Activated CD4-positive, alpha-beta T cell treated with anti-CD3 and anti-CD28 coated beads for 24 hours (primary cell): ENCODE measurements at places on chromosomes 2 and 18.

GRCh38 chr2:9836074-9836473 is 7.2 kb upstream of the TAF1B start:
- no peak for DNase-seq

DNA sequence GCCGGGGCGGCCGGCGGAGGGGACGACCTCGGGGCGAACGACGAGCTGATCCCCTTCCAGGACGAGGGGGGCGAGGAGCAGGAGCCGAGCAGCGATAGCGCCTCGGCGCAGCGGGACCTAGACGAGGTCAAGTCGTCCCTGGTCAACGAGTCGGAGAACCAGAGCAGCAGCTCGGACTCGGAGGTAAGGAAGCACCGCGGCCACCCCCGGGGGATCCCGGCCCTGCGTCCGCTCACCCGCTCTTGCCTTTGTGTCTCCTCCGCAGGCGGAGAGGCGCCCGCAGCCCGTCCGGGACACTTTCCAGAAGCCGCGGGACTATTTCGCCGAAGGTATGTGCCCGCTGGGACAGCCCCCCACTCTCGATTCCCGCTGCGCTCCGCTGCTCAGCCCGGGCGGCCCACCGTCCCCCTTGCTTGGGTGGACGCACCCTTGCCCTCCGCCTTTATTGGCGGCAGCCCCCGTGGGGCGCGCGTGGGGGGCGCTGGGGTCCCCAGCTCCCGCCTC is 611 bp downstream of the TCF7L1 start:
- no peak for DNase-seq

GRCh38 chr2:215870986-215871385 is 142.4 kb downstream of the MREG start:
- no peak for DNase-seq

DNA sequence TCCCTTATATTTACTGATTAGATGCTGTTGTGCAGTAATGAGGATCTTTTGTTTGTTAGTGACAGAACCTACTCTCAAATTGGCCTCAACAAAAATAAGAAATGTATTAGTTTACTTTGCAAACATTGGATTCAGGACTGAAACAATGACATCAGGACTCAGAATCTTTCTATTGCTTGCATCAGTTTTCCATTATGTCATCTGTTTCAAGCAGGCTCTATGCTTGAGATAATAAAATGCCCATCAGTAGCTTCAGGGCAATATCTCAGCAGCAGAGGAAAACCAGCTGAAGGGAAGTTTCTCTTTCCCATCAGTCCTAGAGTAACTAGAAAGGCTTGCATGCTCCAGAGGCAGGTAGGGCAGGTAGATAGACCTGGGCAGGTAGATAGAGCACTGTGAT is 375.5 kb upstream of the SLC8A1 start:
- DNase-seq = no peak

GRCh38 chr2:57908736-57909161 is 137.9 kb upstream of the VRK2 start:
- no peak for DNase-seq

GRCh38 chr2:11701751-11702301 is 31.8 kb upstream of the NTSR2 start:
- no peak for DNase-seq

GRCh38 chr2:177298191-177298590 is 33.7 kb upstream of the NFE2L2 start:
- DNase-seq = no peak

- DNase-seq = no peak
Observed at GRCh38 chr2:48674933-48675332, 57.3 kb downstream of the GTF2A1L start.

- no peak for DNase-seq
Observed at GRCh38 chr2:137178951-137179377, 413.6 kb downstream of the THSD7B start.

DNA sequence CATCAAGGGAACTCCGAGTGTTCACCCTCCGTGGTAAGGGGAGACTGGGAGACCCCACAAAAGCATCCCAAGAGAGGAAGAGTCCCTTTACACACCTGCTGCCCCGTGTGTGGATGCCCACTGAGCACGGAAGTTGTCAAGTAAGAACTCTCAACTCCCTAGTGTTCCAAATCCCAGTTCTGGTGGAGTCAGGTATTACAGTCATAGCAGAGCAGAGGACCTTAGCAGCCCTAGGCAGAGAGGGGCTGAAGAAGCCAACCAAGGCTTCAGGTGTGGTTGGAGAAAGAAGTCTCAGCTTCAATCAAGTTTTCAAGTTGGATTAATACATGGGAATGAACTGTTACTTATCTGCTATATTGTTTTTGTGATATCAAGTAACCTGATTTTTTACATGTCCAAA is 512.5 kb downstream of the RNF144A start:
- DNase-seq = no peak

GRCh38 chr2:211737282-211737681 is 801.3 kb downstream of the ERBB4 start:
- DNase-seq = no peak

- DNase-seq = no peak
Observed at GRCh38 chr2:50126845-50127244, 905.1 kb downstream of the NRXN1 start.

GRCh38 chr18:36756242-36756641 is 72.6 kb downstream of the TPGS2 start:
- no peak for DNase-seq

- DNase-seq = no peak
Observed at GRCh38 chr18:35535297-35535696, 37.5 kb upstream of the INO80C start.
